ENCODE measurements at places on chromosomes 4 and X.

GRCh38 chrX:135974279-135974856, 580 bp upstream of the MMGT1 start:
- peak; percentile 52 for DNase-seq

DNA sequence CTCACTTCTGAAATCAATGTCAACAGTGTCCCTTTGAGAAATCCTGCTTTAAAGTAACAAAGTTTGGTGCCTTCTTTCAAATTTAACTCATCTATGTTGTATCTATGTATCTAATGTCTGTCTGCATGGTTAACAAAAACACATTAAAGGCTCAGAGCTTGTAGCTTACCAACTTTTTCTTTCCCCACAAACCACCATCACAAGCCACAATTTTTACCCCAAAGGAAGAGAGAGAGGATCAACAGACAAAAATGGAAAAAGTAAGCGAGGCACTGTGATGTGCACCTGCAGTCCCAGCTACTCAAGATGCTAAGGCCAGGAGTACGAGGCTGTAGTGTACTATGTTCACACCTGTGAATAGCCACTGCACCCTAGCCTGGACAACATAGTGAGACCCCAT, 17.2 kb downstream of the ATRX start:
- DNase-seq, result no peak

- DNase-seq, result peak; percentile 97
These were observed 314.9 kb upstream of the DIPK2B start for GRCh38 chrX:45515262-45516215.

GRCh38 chr4:14908635-14909034, 93.6 kb upstream of the CPEB2 start:
- DNase-seq, result peak; percentile 30

- DNase-seq, result peak; percentile 58
These were observed 1.6 kb upstream of the SFRP2 start for GRCh38 chr4:153790500-153790865.

DNA sequence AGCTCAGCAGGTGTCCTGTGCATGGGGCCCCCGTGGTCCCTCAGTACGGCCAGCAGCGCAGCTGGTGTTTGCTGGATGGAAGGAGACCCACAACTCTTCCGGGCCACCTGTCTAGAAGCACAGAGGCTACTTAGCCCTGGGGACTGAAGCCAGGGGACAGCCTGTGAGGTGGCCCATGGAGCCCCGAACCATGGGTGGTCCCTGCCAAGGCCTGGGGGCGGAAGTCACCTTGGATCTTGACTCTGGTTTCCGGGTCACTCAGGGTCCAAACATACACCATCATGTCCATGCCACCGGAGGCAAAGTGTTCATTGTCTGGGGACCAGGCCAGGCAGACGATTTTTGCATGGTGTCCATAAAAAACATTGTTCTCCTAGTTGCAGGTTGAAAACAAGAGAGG, 39.5 kb downstream of the WDR1 start:
- DNase-seq, result no peak

DNA sequence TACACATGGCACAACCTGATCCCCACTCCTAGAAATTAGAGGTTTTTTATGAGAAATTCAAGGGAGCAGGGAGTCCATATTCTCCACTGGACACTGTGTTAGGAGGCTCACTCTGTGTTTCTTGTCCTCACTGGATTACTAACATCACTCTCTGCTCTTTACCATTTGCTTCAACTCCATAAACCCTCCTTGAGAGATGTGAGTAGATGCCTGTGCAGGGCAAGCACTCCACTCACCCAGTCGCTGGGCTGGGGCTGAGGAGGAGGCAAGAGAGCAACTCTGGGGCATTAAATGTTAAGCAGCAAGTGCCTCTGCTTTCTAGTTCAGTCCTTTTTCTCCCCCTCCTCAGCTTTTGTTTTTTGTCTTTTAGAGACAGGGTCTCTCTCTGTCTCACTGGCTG, 115.1 kb downstream of the LARP7 start:
- DNase-seq, result no peak

- peak; percentile 49 for DNase-seq
These were observed 12.7 kb upstream of the GTPBP6 start for GRCh38 chrX:331151-331824.

- no peak for DNase-seq
These were observed 9.6 kb upstream of the GRSF1 start for GRCh38 chr4:70849291-70849690.

- DNase-seq, result no peak
These were observed 32.0 kb upstream of the SPON2 start for GRCh38 chr4:1204286-1204827.

GRCh38 chr4:183907871-183908683, 3.0 kb downstream of the STOX2 start:
- no peak for DNase-seq

- DNase-seq, result no peak
These were observed 2384.1 kb downstream of the PCDH7 start for GRCh38 chr4:33104273-33104672.

- no peak for DNase-seq
These were observed 566.3 kb downstream of the STPG2 start for GRCh38 chr4:97577004-97577403.

DNA sequence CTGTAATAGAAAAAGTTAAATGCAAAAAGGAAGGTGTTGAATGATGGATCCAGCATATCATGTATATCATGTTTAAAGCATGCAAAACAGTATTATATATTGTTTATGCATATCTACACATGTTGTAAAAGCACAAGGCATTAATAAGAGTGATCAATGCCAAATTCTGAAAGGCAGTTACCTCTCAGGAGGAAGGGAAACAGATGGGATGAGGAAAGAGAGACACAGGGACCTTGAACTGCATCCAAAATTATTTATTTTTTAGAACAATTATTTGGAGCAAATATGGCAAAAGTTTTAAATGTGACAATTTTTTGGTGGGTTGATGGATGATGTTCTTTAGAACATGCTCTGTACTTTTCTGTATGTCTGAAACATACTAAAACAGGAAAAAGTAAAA, 193.4 kb downstream of the CLCN4 start:
- no peak for DNase-seq

GRCh38 chr4:83618991-83619645, 83.2 kb downstream of the GPAT3 start:
- DNase-seq, result peak; percentile 34

GRCh38 chrX:151825925-151826485, 86.7 kb upstream of the MAGEA4 start:
- peak; percentile 89 for DNase-seq

DNA sequence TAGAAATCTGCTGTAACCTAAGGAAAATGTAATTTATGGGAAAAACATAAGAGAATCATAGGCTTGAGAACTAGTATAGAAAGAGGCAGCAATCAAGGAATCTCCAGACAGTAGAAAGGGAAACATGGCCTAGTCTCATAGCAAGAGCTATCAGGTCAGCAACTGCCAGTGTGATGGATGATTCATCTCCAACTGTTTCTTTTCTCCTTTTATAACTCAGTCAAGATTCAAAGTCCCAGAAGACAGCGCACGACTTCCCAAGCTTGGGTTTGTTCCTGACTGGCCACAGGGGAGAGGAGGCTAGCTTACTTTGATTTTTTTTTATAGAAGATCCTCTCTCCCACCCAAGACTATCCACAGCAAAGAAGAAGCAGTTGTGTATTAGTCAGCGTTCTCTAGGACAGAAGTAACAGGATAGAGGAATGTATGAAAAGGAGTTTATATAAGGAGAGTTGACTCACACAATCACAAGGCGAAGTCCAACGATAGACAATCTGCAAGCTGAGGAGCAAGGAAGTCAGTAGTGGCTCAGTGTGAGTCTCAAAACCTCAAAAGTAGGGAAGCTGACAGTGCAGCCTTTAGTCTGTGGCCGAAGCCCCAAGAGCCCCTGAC, 181.5 kb downstream of the GC start:
- no peak for DNase-seq

- peak; percentile 45 for DNase-seq
These were observed 54.2 kb upstream of the CBR4 start for GRCh38 chr4:169064296-169064695.

DNA sequence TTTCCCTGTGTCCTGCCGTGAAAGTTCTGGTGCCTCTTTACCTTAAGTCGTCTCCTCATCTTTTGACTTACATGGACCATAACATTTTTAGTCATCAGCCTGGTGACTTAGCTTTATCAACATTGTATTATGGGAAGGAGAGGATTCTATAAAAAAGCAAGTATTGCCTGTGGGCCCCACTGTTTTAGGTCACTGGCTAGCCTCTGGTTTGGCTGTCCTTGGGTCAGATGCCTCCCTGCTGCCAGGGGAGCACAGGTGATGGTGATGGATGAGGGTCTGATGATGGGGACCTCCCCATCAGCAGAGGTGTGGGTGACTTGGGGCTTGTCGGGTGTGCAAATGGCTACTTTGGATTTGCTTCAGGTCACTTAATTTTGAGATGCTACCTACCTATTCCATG, 51.8 kb downstream of the FAM193A start:
- DNase-seq, result no peak

DNA sequence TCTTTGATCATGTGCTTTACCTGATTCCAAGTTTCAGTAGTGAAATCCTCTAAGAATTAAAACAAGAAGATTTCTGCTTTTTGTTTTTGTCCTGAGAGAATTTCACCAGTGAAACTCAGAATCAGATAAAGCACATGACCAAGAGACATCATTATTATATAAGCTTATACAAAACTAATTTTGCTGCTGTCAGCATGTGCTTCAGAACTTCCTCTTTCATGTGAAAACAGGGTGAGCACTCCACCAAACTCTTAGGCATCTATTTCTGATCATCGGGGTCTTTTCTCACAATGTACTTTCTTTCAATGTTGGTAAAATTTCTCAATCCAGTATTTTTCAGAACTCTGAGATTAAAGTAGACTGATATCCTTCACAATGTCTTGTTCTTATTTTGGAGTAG, 152.1 kb downstream of the SLC39A8 start:
- no peak for DNase-seq

GRCh38 chr4:42159271-42160001, 7.0 kb upstream of the BEND4 start:
- no peak for DNase-seq

DNA sequence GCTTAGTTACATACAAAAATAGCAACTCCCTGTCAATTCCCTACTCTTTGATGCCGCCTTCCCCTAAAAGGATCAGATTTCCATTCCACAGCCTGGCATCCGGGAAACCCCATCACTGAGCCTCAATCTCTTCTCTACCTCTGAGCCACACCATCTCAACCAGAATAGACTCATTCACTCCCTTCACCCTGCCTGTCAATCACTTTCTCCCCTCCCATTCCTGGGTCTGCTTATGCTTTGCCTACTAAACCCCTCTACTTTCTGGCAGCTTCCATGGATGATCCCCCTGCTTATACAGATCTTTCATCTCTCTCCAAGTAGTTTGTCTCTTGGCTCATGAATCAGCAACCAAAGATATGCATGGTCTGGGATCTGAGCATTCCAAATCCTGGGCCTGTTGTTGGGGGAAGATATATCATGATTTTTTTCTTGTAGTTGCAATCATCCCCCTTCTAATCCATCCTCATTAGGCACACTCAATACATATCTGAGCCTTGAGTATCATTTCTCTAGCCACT, 2.6 kb downstream of the AMER1 start:
- peak; percentile 8 for DNase-seq

GRCh38 chr4:114364857-114365256, 233.8 kb upstream of the UGT8 start:
- DNase-seq, result peak; percentile 38

DNA sequence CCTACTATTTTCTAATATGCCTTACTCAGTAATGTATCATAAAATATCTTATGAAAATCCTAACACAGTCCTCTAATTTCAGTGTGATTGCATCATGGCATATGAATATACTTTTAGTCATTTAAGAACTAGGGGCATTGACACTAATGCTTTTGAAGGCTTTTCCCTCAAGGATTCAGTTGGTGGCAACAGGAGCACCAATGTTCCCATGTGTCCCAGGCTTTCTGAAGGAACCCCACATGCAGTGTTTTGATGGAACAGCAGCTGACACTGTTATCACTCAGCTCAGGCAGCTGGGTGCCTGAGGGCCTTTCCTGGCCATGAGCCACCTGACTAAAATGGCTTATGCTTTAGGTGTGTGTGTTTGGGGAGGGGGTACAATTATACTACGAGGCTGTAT, 348.3 kb downstream of the ARHGAP24 start:
- peak; percentile 38 for DNase-seq

DNA sequence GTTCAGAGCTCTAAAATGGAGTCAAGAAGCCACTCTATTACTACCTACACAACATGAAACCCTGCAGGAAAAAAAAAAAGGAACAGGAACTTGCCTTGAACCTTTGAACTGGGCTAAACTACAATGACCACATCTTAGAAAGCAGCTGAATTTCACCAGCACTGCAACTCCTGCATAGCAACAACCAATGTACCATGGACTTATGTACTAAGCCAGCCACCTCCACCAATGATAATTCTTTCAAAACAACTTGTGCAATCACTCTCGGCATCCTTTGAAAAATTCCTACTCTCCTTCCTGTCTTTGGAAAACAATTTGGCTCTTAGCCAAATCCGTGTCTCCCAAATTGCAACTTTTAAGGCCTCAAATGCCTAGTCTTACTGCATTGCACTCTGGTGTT, 26.8 kb upstream of the FMR1 start:
- DNase-seq, result peak; percentile 33

DNA sequence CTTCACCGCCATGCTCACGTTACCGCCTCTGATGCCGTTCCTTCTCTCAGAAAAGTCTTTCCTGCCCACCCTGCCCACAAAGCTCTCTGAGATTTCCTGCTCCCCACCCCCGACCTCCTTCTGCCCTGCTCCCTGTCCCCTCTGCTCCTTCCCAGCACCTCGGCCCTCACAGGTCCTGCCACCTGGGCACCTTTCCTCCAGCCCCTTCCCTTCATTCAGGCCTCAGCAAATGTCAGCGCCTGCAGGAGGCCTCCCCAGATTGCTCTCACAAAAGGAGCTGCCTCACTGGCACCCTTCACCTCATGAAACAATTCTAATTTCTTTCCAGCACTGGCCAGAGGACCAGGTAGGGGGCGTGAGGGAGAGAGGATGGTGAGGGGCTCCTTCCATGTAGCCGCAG, 33.6 kb upstream of the MXD4 start:
- no peak for DNase-seq

DNA sequence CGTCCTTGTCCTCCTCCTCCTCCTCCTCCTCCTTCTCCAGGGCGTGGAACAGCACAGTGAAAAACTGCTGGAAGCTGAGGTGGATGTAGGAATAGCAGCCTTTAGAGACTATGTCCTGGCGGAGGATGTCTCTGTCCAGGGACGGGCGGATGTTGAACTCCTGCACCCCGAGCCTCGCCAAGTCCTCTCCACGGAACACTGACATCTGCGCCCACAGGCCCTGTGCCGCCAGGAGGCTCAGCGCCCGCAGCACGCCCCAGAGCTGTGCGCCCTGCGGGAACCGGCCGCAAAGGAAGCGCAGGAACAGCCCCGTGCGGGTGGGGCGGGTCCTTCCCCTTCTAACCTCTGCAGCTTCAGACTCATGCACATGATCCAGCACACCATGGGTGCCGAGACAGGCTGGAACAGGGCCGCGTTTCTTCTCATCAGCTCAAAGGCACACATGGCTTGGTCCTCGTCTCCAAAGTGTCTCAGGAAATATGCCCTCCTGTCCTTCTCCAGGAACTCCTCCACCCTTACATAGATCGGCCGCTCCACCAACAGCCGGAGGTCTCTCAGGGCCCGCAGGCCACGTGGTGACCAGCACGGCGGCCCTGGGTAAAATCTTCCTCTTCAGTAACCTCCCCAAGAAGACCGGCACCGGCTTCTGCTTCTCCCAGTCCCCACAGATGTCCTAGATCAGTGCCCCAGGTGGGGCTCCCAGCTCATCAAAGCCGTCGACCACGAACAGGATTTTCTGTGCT, 1.2 kb downstream of the NLRP2B start:
- DNase-seq, result no peak
